ENCODE measurements at places on chromosomes 7 and 10.

GRCh38 chr10:11320809-11321520, 290.5 kb downstream of the USP6NL start:
- no peak for DNase-seq

GRCh38 chr10:100612601-100613595, 77.2 kb downstream of the HIF1AN start:
- no peak for DNase-seq

DNA sequence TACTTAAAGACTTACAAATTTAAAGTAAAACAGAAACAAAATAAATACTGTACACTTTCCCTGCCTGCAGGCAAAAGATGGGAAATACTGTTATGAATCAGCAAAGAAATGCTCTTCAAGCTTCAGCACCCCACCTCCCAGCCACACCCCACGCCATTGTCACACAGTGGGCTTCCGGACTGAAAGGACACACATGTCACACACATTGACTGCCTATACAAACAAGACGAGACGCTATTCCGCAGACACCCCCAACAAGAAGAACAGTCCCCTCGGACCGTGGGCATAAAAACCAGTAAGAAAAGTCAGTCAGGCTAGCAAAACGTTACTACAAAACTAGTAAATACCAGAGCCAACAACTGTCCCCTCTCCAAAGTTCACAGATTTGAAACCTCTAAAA, 22.2 kb upstream of the PARP12 start:
- no peak for DNase-seq

GRCh38 chr7:96996958-96997511, 8.3 kb upstream of the DLX6 start:
- DNase-seq, result no peak

GRCh38 chr10:95315509-95315908, 24.7 kb upstream of the PDLIM1 start:
- DNase-seq, result no peak

DNA sequence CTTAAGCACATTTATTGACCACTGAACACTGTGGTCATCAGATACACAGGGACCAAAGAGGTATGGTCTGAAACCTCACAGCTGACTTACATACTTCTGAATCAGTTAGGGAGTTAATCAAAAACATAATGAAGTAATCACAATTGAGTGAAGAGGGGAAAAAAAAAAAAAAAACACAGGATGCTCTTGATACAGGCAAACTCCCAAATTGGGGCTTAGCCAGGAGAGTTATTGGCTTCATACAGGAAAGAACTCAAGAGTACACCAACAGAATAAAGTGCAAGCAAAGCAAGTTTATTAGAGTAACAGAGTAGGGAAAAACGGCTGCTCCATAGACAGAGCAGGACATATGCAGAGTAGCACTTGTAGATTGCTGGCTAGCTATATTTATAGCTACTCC, 917.0 kb downstream of the CNTNAP2 start:
- DNase-seq, result no peak

GRCh38 chr7:23394488-23395171, 75.7 kb downstream of the IGF2BP3 start:
- DNase-seq, result no peak

GRCh38 chr10:124092250-124092859, 1.0 kb downstream of the CHST15 start:
- DNase-seq, result peak; percentile 44

DNA sequence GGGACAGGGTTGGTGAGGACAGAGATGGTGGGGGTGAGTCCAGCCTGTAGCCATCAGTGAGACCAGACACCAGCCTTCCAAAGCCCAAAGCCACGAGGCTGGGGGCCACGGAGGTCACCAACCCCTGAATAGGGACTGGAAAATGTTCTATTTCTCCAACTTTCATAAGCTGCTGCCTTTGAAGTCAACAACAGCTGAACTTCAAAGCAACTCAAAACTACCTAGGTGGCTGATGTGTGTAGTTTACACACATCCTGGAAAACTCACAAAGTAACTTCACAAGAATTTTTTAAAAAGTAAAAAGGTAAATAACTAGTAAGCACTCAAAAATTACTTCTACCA, 88.8 kb downstream of the CHST15 start:
- no peak for DNase-seq

DNA sequence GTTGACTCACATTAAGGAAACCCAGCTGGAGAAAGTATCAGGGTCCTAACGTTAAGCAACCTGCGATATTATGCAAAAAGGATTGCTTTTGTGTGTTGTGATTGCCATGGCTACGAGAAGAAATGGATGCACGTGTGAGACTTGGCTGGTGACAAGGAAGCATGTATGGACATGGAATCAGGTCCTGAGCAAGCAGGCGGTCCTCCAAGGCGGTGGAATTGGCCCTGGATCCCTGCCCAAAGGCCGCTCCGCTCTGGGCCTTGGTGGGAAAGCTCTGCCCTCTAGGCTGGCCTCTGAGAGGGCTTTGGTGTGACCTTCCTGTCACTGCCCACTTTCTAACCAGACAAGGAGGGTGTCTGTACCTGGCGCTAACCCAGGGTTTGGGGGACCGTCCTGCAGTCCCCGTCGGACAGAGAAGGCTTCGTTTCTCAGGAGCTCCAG, 192.1 kb downstream of the EBF3 start:
- DNase-seq, result no peak

- no peak for DNase-seq
Measured at GRCh38 chr10:52785418-52785817, 12.8 kb upstream of the MBL2 start.

- DNase-seq, result no peak
Measured at GRCh38 chr10:128221117-128221516, 94.9 kb upstream of the MKI67 start.
